Immature natural killer cell (primary cell): ENCODE measurements at places on chromosomes 3 and 15.

DNA sequence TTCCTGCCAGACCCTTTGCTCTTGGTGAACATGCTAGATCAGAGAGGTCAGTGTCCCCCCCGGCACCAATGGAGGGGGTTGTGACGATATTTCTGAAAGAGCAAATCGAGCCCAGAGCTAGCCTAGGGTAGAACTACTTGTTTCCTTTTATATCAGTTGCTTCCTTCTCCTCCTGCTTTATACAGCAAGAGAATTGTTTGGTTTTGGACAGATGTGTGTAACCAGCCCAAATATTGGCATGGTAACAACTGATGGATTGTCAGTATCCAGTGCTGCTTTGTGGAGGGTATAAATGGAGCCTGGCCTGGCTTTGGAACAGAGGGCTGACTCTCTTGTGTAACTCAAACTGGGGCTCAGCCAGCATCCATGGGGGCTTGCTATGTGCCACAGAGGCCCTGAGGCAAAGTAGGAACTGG, 27.2 kb downstream of the SNX1 start:
- no peak for DNase-seq

DNA sequence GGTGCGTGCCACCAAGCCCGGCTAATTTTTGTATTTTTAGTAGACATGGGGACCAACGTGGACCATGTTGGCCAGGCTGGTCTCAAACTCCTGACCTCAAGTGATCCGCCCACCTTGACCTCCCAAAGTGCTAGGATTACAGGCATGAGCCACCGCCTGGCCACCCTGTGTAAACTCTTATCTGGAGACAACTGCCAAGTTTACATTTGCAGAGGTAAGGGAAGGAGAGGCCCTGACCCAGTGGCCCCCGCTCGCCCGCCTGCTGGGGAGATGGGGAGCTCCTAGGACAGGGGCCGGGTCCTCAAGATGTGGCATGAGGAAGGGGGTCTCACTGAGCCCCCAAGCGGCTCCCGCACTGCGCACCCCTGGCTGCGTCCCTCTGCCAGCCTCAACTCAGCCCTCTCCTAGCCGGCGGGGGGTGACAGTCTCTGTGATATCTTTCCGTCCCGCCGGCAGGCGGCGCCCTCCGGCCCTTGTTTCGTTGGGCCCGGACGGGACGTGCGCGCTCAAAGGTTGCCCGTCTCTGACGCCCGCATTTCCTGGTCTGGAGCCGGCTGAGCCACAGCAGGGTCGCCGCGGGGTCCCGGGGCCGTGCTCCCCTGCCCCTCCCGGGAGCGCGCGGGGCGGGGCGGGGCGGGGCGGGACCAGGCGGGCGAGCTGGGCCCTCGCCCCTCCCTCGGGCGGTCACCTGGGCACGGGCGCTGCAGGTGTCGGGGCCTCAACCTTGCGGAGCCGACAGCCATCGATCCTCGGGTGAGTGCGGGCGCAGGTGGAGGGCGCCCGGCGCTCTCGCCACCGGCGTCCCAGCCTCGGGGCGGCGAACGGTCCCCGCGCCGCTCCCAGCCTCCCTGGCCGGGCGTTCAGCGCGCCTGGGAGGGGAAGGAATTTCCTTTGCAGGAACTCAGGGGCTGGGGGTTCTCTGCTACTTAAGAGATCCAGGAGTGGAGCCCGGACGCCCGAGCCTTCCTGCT, at the start of gene GPR160:
Gene GPR160, plus strand, starts transcription at position 533 of the 971 bp plus-strand sequence. CDS start 45,978 bp downstream, outside the sequence.
- peak; percentile 73 for DNase-seq

- DNase-seq, result no peak
These were observed 403.8 kb upstream of the ARL6 start for GRCh38 chr3:97360804-97361203.

DNA sequence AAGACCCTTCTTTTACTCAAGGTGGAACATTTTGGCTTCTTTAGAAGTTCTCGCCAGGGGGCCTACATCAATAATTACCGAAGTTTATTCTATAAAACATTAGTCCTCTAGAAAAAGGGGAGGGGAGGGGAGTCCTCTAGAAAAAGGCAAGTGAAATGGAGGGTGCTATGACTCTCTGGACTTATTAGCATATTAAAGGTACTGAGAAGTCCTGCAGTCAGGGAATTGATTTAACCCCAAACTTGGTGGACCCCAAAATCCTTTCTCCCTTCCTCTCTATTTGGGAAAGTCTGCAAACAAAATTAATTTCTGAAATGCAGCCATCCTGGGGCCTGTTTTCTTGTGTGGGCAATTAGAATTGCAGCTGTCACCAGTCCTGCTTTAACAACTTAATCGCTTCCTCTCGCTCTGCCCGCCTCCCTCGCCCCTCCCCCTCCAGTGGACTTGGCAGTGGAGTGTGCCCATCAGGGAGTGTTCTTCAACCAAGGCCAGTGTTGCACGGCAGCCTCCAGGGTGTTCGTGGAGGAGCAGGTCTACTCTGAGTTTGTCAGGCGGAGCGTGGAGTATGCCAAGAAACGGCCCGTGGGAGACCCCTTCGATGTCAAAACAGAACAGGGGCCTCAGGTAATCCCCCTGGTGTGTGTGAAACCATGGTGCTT, 18.9 kb upstream of the LRRK1 start:
- no peak for DNase-seq

GRCh38 chr3:167110901-167111300, 269.2 kb downstream of the ZBBX start:
- no peak for DNase-seq

- no peak for DNase-seq
These were observed 64.7 kb upstream of the NPHP3 start for GRCh38 chr3:132786890-132787289.

- DNase-seq, result no peak
These were observed 10.6 kb downstream of the MAPKAPK3 start for GRCh38 chr3:50627407-50628051.

DNA sequence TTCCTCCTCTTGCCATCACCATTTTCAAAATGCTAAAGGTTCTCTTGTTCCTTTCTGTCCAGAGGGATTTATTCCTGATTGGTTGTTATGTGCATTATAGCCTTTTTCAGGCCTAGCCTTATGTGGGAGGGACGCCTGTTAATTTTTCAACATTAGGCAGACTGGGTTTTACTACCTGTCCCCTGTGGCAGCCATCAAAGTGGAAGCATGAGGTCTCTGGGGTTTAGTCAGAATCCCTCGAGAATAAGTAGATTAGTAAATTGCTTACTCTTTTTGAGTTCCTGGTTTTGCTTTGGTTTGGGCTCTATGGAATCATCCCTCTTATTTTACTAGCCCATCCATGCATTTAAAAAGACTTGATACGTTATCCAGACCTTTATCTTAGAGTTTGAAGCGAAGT, 32.4 kb downstream of the PAK2 start:
- no peak for DNase-seq

- no peak for DNase-seq
These were observed 1.0 kb downstream of the UBE2E1 start for GRCh38 chr3:23806534-23807423.

DNA sequence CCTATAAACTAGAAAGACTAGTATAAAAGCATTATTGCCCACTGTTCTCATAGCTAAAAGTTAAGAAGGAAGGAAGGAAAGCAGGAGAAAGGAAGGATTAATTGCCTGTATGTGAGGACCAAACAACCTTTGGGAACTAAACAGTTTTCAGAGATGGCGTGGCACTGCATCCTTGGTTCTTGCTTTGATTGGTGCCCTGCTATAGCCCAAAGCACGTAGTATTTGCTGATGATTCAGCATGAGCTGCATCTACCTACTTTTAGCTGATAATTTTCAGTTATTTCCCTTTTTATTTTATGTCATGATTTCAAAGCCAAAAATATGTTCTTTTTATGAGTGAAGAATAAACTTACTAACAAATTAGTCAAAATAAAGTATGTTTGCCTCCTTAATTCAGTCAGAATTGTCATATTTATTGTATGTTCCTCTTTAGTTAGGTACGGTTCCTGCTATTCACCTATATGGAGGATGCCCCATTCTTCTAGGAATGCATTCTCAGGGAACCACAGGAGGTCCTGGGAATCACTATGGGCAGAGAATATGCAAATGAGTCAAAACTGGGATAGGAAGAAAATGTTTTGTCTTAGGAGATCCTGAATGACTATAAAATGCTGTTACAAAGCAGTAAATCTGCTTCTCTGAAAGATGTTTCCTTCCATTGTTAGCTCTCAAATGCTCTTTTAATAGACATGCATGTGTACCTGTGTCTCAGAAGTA, 65.4 kb upstream of the THSD4 start:
- DNase-seq, result no peak

- no peak for DNase-seq
These were observed 458 bp downstream of the MCF2L2 start for GRCh38 chr3:183427876-183428446.

DNA sequence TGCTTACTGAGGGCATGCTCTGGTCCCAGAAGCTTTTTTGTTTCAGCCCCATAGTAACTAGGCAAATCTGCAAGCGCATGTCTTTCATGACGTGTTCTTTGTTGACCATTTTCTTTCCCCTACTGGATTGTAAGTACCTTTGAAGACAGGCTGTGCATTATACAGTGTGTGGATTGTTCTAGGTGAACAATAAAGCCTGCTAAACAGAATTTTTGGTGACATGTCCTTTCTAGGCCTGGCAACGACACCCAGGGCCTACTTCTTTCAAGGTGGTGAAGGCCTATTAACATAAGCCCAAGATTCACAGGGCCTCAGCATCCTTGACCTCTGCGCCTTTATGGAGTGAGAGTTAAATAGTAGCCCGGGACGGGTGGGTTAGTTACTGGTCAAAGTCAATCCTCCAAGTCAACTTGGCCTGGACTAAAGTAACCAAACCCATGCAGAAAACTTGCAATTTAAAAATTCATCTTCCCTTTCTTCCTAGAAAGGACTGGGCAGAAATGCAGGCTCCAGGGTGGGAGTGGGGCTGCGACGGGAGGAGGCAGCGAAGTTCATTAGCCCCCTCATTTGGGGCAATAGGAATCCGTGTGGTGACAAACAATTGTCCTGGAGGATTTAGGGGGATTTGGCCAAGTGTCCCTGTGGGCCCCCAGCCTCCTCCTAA, 37.6 kb upstream of the TRIM71 start:
- DNase-seq, result no peak

DNA sequence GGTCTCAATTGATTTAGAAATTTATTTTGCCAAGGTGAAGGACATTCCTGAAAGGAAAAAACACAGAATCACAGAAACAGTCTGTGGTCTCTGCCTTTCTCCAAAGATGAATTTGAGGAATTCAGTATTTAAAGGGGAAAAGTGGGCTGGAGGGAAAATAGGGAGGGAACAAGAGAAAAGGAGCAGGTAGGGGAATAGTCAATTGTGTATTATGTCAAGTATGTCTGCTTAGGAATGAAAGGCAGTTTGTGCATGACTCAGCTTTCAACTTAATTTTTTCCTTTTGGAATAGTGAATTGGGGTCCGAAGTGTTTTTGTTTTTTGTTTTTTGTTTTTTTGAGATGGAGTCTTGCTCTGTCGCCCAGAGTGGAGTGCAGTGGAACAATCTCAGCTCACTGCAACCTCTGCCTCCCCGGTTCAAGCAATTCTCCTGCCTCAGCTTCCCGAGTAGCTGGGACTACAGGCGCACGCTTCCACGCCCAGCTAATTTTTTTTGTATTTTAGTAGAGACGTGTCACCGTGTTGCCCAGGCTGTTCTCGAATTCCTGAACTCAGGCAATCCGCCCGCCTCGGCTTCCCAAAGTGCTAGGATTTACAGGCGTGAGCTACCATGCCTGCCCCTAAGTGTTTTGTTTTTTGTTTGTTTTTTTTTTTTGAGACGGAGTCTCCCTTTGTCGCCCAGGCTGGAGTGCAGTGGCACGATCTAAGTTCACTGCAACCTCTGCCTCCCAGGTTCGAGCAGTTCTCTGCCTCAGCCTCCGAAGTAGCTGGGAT, 74.1 kb upstream of the MAP4 start:
- no peak for DNase-seq

- DNase-seq, result no peak
These were observed 15.9 kb downstream of the ABTB1 start for GRCh38 chr3:127688416-127689265.

DNA sequence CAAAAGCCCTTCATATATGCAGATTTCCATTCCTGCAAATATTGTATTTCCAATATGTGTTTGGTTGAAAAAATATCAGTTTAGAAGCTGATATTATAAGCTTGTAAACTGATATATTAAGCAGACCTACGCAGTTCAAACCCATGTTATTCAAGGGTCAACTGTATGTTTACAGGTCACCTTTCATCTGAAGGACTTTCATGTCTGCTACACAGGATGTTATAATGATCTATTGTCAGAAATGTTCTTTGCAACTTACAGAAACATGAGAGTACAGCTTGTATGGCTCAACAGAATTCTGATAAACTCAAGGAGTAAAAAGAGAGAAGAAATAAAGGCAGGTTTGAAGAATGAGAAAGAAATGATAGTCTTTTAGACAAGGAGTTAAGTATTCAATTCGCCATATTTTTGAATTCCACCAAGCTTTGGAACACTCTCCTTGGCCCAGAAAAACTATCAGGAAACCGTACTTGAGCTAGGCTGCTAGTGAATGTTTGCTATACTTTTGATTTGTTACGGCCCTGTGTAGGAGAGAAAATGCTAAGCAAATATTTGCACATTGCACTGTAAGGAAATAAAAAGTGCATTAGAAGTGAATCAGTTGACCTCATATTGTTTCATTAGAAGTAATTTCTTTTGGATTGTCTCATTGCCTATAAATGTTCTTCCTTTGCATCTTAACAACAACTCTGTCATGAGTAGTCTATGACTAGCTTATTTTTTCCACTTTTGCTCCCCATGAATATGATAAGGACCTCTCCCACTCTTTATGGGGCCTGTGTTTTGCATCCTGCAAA, 81.2 kb downstream of the NEK11 start:
- DNase-seq, result no peak

- DNase-seq, result no peak
These were observed 71.3 kb downstream of the MESD start for GRCh38 chr15:80918196-80918783.

DNA sequence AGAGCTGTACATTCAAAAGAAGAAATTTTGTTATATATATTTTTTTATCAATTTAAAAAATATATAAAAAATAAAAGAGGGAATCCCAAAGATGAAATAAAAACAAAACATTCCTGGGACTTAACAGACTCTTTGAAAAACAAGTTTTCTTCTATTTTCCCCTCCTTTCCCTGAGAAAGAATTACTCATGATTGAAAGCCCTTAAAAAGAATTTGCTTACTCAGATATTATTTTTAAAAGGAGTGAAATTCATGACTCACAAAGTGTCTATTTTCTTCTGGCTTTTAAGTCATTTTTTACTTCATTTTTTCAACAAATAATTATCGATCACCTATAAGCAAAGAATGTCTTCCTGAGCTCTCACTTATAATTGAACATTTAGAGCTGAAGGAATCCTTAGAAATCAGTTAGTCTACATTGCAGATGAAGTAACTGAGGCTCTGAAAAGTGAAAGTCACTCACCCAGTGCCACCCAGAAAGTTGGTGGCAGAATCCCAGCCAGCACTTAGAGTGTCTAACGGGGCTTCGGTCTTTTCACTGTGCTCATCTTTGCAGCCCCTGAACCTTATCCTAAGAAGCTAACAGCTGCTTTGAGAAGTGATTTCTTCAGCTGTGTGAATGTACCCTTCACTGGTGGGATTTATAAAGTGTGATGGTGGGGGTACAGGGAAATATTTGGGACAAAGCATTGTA, 42.5 kb upstream of the NUDT16 start:
- no peak for DNase-seq

DNA sequence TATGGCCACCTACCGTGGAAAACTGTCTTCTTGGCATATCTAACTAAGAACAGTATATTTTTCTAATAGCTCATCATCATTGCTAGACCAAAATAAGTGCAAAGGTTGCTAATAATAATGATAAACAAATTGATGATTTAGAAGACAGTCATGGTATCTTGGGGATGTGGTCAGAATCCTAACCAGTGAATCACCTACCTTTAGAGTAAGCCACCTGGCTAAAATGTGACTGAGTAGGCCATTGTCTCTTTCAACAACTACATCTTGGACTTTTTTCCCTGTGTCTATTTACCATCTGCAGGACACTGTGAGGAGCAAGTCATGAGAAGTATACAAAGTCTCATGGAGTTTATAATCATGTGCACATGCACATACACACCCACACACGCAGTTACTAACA, 273.5 kb upstream of the SEMA6D start:
- DNase-seq, result no peak
